ENCODE measurements at places on chromosomes 2 and 18. TPM values are rescaled to one million over a fixed set of nuclear protein-coding genes. Genes with fewer than 3 reads are reported as not detected.

Gene TUBA3D
- not detected for total RNA-seq

Gene POMC
- total RNA-seq = not detected

Gene HAAO
- not detected for total RNA-seq

Gene CCDC74A
- 5.6 TPM for total RNA-seq

Gene VWA3B
- total RNA-seq = not detected

Gene SETBP1
- 0.08 TPM for total RNA-seq

Gene EVA1A
- not detected for total RNA-seq

Gene DSG1
- total RNA-seq = not detected

Gene ADD2
- 0.71 TPM for total RNA-seq

DNA sequence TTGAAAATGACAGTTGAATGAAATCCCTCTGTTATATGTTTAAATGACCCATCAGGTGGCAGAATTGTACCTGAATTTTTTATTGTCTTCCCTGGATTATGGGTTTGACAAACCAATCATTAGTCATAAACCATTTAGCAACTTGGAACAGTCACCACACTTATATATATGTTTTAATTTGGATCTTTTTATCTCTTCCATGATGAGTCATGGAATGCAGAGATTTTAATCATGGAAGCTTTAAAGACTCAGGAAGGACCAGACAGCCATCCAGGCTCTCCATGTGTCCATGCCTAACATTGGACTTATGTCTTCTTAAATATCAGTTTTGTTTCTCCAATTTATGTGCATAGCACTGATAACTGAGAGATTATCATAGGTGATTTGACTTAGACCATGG lies 188.3 kb upstream of the ZSWIM2 start:
- no peak for DNase-seq

DNA sequence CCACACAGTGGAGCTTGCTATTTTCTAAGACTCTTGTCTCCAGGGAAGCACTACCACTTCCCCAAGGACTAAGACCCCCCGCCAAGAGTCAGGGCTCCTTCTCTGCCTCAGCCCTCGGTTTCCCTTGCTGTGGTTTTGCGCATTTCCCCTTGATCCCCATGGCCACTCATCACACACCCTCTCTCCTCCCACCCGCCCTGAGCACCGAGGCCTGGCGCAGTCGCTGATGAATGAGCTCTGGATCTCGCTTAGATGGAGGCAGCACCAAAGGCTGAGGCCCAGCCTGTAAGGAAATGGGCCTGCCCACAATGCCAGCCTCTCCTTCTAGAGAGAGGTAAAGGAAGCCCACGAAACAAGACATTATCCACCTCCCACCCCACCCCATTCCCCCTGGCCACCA lies 96.9 kb downstream of the TNS1 start:
- DNase-seq = no peak

DNA sequence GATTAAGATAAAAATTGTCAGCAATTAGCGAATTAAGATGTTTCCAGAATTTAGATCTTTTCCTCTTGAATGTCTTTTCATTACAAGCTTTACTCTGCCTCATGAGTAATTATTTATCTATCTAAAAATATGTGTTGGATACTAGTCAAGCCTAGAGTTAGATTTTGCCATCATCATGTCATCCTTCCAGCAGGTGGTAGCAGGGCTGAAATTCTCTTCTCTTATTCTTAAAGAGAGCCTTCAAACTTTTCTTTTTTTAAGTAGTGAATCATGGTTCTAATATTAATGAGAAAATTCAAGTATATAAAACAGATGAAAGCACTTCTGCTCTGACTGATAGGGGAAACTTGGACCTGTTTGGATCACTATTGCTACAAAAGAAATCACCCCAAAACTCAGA lies 240.7 kb upstream of the EPAS1 start:
- DNase-seq = no peak

GRCh38 chr18:73962256-73962655 lies 185.4 kb downstream of the FBXO15 start:
- DNase-seq = no peak

DNA sequence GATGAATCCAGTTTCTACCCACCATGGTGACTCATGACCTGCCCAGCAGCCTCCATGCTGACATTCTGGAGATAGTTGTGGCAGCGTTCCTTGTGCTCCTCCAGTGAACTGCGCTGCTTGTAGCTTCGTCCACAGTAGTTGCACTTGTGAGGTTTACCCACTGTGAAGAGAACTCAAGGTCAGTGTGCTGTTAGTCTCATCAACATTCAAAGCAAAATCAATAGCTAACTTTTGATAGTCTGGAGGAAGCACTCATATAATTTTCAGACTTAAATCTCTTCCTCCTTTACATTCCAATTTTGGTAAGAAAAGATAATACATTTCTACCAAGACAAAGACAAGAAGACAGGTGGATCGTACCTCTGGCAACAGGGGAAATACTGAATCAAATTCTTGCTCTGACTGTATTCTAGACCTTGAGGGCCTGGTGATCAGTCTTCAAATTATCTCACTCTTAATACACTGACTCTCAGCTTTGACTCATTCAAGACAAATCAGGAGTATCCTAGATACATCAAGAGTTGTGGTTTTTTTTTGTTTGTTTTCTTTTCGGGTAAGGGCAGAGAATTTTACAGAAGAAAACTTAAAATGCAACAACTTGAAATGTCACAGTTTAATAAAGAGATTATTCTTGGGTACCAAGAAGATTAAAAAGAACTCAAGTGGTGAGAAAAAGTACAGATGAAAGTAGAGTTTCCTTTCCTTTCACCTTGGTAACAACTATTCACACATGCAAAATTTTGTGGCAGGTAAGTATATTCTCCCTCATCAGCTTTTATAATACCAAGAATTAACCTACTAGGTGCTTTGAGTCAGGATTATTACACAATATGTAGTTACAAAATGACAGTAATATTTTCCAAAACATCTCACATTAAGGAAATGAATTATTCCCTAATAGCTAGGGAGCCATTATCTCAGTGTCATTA lies 129.2 kb downstream of the IKZF2 start:
- DNase-seq = no peak

DNA sequence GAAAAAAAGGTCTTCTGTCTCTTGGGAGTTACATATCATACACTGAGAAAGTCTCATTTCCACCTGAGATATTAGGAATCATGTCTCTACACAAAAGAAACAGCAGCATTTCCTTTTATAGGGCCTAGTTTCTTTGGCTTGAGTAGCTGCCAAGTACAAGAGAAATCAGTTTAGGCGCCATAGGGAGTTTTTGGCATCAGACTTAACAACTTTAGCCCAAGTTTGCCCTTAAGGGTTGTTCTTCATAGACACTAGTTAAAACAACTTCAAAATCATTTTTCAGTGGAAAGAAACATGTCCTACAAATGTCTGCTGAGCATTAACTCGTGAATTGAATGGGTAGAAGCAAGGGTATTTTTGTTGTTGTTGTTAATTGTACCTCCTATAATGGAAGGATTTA lies 587.0 kb upstream of the DSEL start:
- no peak for DNase-seq

DNA sequence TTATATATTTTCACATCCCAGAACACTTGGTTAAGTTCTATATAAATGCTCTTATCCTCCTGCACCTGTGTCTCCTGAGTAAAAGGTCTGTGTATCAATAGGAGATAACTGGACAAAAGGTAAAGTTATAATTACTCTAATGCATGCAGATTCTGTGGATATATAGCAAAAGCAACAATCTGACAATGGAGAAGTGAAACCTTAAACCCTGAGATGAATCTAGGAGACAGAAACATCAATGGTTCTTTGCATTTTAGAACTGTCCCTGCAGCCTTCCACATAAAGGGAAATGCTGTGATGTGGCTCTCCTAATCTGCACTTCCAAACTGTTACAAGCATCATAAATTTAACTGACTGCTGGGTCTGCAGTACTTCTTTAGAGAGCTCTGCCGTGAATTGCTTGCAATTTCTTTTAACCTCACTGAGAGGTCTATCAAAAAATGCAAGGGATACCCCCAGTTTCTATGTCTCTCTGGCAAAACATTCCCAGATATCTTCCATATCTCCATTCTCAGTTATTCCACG lies 42.8 kb upstream of the FSIP2 start:
- DNase-seq = no peak

DNA sequence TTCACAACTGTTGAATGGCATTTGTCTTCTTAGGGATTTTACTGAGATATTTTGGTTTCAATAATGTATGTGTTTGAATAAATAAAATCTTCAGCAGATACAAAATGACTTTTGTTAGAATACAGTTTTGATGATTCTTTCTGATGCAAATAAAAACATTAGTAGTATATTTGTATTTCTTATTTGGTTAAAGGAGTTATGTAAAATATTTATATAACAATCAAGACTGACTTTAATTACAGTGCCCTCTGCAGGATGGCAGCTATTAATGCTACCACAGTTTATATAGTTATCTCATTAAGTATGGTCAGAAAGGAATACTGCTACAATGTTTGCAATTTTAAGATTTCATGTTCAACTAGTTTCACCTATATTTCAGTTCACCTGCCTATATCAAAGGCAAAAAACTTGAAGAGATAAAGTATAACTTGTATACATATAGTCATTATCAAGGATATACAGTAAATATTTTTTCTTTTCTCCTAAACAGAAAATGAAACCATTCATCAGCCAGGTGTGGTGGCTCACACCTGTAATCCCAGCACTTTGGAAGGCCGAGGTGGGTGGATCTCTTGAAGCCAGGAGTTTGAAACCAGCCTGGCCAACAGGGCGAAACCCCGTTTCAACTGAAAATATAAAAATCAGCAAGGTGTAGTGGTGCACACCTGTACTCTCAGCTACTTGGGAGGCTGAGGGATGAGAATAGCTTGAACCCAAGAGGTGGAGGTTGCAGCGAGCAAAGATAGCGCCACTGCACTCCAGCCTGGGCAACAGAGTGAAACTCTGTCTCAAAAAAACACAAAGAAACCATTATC lies 19.8 kb downstream of the ARL5A start:
- peak; percentile 35 for DNase-seq

DNA sequence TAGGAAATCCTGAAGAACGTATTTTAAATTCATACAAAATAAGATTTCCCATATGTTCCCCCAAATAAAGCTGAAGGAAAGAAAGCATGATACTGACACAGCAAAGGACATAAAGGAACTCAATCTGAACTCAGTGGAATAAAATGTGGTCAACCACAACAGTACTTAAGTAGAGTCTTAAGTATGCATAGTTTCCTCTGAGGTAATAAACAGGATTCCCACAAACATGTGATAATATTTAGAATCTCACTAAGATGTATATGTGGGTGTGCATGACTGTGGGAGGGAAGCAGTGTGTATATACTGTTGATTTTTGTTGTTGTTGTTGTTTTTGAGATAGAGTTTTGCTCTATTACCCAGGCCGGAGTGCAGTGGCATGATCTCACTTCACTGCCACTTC lies 69.3 kb downstream of the NOL10 start:
- DNase-seq = no peak
